ENCODE measurements at places on chromosomes 7 and 10.
A peak's percentile ranks its signal among the peaks of the same experiment; 100 is the strongest.

DNA sequence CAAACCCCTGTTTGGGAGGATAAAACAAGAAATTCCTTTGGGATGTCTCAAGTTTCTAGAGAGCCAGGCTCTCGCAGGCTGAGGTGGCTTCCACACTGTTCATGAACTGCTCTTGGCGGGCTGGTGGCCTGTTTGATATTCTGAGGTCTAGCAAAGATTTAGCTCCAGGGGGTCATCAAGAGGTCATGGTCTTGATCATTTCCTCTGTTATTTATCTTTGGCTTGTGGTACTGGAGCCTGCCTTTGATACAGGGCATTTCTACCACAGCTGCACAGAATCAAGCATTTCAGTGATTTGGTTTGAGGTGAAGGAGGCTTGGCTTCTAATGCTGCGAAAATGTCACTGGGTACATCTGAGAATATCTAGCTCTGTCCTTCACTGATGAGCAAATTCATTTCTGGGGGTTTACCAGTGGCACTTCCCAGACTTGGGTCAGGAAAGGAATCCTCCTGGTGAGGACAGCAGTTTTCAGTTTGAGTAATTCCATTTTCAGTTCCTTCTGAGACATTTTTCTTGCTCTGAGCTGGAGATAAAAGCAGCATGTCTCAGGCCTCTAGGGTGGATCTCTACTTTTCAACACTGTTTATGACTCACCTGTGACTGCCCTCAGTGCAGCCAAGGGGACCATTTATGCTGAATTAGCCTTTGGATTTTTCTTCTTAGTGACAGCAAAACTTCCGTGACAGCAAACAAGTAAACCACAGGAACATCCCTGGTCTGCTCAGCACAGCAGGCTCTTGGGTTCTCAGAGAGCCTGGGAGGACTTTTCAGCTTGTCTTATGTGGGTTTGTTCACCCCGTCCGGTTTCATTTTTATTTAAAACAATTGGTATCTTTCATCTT is 312.0 kb downstream of the RNLS start:
- DNase-seq = no peak
- no peak overlapping the region for H3K4me3 ChIP-seq
- no peaks in the 10 kb centered on the region for H3K36me3 ChIP-seq
- no peaks in the 10 kb centered on the region for H3K27me3 ChIP-seq

DNA sequence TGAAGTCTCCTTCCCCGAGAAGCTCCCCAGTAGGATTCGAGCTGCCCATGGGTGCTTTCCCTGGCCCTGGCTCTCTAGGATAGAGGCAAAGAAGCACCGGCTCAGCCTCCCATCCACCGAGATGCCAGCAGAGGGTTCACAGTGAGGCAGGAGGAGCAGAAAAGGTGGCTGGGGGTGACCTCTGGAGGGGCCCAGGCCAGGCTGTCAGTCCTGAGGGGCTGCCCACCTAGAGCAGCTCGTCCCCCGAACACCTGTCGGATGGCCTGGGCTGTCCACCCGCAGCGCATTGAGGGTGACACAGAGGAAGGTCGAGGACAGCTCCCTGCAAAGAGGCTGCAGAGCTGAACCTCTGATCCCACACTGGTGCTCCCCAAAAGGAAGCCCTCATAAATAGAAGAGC is 167.2 kb upstream of the PPP2R2D start:
- no peak overlapping the region for H3K27ac ChIP-seq
- no peaks in the 10 kb centered on the region for H3K27me3 ChIP-seq
- H3K4me1 ChIP-seq = no peaks in the 10 kb centered on the region
- no peak overlapping the region for H3K4me3 ChIP-seq
- DNase-seq = peak; percentile 65
- no peaks in the 10 kb centered on the region for H3K36me3 ChIP-seq

- H3K27me3 ChIP-seq = no peaks in the 10 kb centered on the region
- H3K4me3 ChIP-seq = peak overlapping the region; percentile 37
- DNase-seq = no peak
- H3K27ac ChIP-seq = peak overlapping the region; percentile 59
- peaks cover 7% of the 10 kb centered on the region for H3K4me1 ChIP-seq
Observed at GRCh38 chr7:150631084-150631826, 930 bp downstream of the GIMAP6 start.

DNA sequence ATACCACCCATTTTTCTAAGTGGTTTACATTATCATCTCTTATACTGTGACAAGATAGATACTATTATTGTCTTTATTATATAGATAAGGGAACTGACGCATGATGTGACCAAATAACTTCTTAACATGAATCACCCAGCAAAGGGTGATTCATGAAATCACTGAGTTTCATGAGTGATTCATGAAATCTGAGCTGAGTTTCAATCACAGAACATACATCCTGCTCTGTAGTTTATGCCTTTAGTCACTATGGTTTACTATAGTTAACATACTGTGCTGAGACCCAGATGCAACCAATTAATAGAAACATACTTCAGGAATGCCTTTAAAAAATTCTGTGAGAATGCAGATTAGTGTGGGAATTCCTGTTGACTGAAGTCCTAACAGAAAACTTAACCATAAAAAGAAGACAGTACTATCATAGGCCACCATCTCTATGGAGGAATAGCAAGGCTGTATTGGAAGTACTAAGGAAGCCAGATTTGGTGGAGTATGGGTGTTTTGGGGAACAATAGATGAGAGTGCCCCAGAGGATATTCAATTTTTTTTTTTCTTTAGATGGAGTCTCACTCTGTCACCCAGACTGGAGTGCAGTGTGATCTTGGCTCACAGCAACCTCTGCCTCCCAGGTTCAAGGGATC is 43.1 kb upstream of the SEMA3A start:
- no peaks in the 10 kb centered on the region for H3K4me1 ChIP-seq
- no peaks in the 10 kb centered on the region for H3K27me3 ChIP-seq
- no peak for DNase-seq
- H3K4me3 ChIP-seq = no peak overlapping the region
- H3K36me3 ChIP-seq = no peaks in the 10 kb centered on the region

DNA sequence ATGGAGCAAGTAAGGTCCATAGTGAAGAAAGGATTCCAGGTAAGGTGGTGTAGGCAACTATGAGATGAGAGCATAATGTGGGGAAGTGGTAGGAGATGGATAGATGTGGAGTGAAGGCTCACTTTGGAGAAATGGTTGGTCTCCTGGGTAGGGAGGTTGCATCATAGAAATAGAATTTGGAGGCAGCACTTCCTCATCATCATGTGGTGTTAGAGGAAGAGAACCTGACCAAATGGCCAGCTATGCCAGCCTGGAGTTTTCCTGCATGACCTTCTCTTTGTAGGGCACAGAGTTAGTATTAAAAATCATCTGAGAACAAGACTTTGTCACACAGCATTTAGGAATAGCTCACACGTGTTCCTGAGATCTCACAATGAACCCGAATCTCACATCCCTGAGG is 126.7 kb upstream of the CXCL12 start:
- no peaks in the 10 kb centered on the region for H3K36me3 ChIP-seq
- H3K4me3 ChIP-seq = no peak overlapping the region
- no peak for DNase-seq

GRCh38 chr7:131629217-131629882 is 72.9 kb upstream of the PODXL start:
- H3K4me3 ChIP-seq = no peak overlapping the region
- H3K4me1 ChIP-seq = peaks cover 30% of the 10 kb centered on the region
- no peaks in the 10 kb centered on the region for H3K27me3 ChIP-seq
- H3K27ac ChIP-seq = no peak overlapping the region

- peaks cover 27% of the 10 kb centered on the region for H3K4me1 ChIP-seq
- no peaks in the 10 kb centered on the region for H3K36me3 ChIP-seq
- DNase-seq = no peak
Observed at GRCh38 chr7:144404946-144405345, 1.5 kb upstream of the NOBOX start.

DNA sequence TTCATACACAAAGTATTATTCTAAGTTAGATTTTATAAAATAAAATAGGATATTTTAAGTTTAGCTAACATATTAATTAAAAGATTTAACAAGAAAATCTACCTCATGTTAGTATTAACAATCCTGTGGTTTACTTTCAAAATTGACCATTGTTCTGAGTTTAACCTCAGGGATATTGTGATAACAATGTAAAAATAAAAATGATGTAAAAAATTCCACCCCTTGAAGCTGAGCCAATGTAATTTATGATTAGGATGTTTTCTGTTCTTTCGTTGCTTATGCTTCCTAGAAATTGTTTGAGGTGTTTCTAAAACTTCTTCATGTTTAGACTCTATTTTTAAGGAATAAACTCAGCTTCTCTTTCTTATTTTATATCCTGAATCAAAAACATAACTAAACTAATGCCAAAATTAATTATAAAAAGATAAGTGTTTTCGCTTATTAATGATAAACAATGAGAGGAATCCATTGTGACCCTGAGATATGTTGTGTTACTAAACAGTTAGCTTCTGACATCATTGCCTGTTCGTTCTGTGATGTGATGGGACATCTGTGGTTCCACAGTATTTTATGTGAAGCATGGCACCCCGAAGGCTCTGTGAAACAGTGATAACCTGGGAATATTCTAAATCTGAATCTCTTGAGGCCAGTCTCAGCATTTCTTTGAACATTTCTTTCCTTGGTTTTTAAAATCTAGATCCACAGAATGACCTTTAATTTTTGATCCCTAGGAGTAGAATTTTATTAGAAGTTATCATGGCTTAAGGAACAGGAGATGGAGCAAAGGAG is 340.8 kb downstream of the ARL4A start:
- no peak overlapping the region for H3K27ac ChIP-seq
- H3K4me3 ChIP-seq = no peak overlapping the region
- no peaks in the 10 kb centered on the region for H3K27me3 ChIP-seq
- DNase-seq = no peak
- H3K36me3 ChIP-seq = no peaks in the 10 kb centered on the region

- DNase-seq = no peak
- H3K4me1 ChIP-seq = no peaks in the 10 kb centered on the region
- no peak overlapping the region for H3K27ac ChIP-seq
- H3K4me3 ChIP-seq = no peak overlapping the region
Observed at GRCh38 chr7:13542451-13542850, 447.0 kb downstream of the ETV1 start.

DNA sequence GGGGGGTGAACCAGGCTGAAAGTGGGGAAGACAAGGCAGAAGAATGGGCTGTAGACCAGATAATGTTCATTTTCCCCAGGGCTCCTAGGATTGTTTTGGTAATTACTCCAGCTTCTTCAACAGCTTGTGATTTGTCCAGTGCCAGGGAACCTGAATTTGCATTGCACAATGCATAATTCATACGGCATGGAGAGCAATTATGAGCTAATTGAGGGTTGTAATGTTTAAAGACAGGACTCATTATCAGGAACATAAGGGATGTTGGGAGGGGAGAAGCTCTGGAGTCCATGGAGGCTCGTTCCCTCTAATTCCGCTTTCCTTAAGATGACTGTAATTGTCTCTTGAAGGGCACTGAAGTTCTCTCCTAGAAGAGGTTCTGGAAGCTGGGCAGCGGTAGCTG is 405.0 kb upstream of the ZMIZ1 start:
- DNase-seq = no peak
- no peak overlapping the region for H3K27ac ChIP-seq
- H3K36me3 ChIP-seq = no peaks in the 10 kb centered on the region

DNA sequence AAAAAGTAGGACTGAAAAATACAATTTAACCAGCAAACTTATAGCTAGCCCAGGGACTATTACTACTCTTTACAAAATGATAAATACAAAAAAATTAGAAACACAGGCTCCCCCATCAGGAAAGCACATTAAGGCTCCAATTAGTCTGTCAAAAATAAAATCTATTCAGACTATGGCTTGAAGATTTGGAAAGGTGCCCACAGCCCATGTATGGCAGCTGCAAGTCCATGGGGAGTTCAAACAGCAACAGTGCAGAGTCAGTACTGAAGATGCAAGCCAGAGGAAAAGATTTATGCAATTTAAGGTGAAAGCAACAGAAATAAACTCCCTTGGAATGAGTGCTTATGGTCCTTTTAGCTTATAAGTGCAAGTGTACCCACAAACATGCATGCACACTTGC is 29.7 kb downstream of the IMMP2L start:
- H3K4me3 ChIP-seq = no peak overlapping the region
- no peaks in the 10 kb centered on the region for H3K27me3 ChIP-seq
- no peak for DNase-seq

DNA sequence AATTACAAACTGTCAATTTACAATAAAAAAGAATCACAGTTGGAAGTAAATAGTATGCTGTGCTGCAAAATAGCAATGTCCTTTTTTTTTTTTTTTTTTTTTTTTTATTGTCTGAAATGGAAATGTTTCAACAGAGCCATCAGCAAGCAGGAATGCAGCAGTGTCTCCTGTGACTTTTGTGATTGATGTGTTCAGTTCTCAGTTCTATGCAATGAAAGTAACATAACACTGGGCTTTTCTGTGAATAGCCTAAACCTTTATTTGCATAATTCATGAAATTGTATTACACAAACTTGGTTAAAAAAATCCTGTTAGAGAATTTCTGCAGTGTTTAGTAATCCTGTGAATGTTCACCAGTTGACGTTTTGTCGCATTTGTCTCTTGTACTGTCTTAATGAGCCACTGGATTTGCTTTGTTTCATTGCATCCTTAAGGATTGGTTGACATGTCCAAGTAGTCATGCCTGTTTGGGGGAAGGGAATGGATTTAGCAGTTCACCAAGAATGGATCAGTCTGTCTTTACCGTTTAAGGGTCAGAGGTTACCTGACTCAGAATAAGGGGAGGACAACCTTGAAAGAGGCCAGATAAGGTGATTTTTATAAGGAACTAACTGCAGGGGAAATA is 192.7 kb downstream of the MLLT10 start:
- no peaks in the 10 kb centered on the region for H3K36me3 ChIP-seq
- no peak overlapping the region for H3K4me3 ChIP-seq
- no peak overlapping the region for H3K27ac ChIP-seq
- no peaks in the 10 kb centered on the region for H3K27me3 ChIP-seq
- DNase-seq = no peak
- H3K4me1 ChIP-seq = peaks cover 30% of the 10 kb centered on the region

DNA sequence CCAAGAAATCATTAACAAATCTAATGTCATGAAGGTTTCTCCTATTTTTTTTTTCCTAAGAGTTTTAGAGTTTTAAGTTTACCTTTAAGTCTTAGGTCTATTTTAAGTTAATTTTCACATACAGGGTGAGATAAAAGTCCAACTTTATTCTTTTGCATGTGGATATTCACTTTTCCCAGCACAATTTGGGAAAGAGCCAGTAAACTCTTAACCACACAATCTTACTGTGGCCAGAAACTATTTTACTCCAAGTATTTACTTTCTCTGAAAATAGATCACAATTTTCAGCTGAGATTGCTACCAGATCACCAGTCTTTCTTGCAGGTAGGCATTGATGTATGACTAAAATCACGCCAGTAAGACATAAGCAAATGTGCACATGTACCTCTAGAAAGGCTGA is 728.5 kb downstream of the TNS3 start:
- H3K36me3 ChIP-seq = no peaks in the 10 kb centered on the region
- no peaks in the 10 kb centered on the region for H3K27me3 ChIP-seq
- H3K27ac ChIP-seq = no peak overlapping the region
- DNase-seq = no peak
- H3K4me3 ChIP-seq = no peak overlapping the region
